Pulmonary artery endothelial cell (primary cell): ENCODE measurements at places on chromosomes 6 and 20. TPM values are rescaled to one million over a fixed set of nuclear protein-coding genes. Genes with fewer than 3 reads are reported as not detected.

PGC gene
- not detected in 2 replicates for total RNA-seq

EPPIN gene
- not detected in 2 replicates for total RNA-seq

SUMO4 gene
- total RNA-seq, result 0.53 and 1.3 TPM in 2 replicates

RFX6 gene
- not detected in 2 replicates for total RNA-seq
